Esophagus (tissue), 2 donors: ENCODE measurements at places on chromosomes 5 and 9. TPM values are rescaled to one million over a fixed set of nuclear protein-coding genes. Genes with fewer than 3 reads are reported as not detected.

TMEM215 gene
- not detected for polyA plus RNA-seq

CNTNAP3 gene
- 5.2 TPM for polyA plus RNA-seq

RANBP3L gene
- polyA plus RNA-seq = 0.02 TPM

NOXA1 gene
- 6.5 TPM for polyA plus RNA-seq

AQP7 gene
- 0.54 TPM for polyA plus RNA-seq

RMI1 gene
- 2.3 TPM for polyA plus RNA-seq

SCGB3A2 gene
- polyA plus RNA-seq = 0.13 TPM
